Fibroblast of upper back skin (primary cell): ENCODE measurements at places on chromosomes 1 and 21.
A peak's percentile ranks its signal among the peaks of the same experiment; 100 is the strongest.

DNA sequence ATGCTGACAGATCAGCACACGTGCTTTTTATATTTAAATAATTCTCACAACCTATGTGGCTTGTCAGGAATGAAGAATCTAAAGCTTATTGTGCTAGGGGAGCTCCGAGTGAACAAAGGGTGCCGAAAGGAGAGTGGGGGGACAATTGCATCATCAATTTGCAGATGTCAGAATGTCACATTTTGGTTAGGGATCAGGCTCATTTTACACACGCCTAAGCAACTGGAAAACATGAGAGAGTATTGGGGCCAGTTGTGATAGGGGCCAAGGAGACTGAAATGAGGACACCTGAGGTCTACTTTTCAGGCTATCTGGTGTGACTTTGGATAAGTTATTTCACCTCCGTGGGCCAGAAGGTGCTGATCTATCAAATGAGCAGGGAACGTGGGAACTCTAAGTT is 31.8 kb downstream of the RUNX1 start:
- no peak for DNase-seq

DNA sequence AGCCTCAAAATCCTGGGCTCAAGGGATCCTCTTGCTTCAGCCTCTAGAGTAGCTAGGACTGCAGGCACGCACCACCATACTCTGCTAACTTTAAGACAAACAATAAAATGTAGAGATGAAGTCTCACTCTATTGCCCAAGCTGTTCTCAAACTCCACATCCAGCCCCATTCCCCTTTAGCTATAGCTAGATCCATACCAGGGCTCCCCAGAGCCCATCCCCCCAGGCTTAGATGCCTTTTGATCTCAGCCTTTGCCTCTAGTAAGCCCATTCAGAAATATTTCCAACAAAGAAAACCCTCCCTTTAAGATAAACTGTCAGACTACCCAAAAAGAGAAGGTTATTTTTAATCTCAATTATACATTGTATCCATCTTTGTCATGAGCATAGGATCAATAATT is 325.4 kb downstream of the CHRM3 start:
- DNase-seq, result no peak

GRCh38 chr1:92879316-92879968 is 47.6 kb downstream of the RPL5 start:
- DNase-seq, result no peak

DNA sequence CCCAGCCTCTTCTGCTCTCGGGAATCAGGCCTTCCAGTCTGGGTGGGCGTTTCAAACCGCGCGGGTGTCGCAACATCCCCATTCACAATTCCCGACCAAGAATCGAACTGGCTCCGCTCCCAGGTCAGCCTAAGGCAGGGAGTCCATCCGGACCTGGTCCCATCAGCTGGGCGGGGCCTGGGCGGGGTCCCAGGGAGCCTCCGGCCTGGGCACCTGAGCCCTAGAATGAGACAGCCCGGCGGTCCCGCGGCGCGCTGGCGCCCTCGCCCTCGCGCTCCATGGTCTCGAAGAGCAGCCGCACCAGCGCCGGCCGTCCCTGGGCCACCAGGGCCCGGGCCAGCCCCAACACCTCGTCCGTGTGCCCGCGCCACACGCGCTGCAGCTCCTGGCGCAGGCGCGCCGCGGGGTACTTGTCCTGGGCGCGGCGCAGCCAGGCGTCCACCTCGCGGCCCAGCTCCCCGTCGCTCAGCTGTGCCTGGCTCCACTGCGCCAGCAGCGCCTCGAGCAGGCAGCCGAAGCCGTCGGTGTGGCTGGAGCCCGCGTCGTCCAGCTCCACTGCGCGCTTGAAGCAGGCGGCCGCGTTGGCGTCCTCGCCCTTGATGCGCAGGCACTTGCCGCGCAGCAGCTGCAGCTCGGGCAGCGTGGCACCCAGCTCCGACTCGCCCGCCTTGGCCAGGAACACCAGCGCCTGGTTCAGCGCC is 16.9 kb upstream of the PARS2 start:
- no peak for DNase-seq

DNA sequence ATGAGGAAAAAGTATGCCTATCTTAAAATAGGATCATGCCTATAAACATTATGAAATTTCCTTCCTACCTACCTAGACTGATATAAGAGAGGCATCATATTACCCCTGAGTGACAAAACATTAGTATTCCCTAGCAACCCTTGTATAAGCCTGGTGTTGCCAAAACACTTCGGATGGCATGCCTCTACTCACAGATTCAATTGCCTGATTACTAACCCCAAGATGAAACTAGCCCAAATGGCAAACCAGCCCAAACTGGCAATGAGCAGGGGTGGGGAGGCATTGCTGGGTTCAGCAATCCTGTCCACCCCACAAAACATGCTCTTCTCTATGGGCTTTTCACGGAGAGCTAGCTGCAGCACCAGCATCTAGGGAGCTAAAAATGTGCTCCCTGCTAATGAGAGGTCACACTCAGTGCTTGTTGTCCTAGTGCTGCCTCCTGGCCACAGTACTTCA is 13.9 kb downstream of the PALMD start:
- DNase-seq, result no peak

- no peak for DNase-seq
Observed at GRCh38 chr1:24905979-24906720, 23.9 kb downstream of the RUNX3 start.

GRCh38 chr1:170967042-170967910 is 31.9 kb downstream of the MROH9 start:
- DNase-seq, result peak; percentile 60

DNA sequence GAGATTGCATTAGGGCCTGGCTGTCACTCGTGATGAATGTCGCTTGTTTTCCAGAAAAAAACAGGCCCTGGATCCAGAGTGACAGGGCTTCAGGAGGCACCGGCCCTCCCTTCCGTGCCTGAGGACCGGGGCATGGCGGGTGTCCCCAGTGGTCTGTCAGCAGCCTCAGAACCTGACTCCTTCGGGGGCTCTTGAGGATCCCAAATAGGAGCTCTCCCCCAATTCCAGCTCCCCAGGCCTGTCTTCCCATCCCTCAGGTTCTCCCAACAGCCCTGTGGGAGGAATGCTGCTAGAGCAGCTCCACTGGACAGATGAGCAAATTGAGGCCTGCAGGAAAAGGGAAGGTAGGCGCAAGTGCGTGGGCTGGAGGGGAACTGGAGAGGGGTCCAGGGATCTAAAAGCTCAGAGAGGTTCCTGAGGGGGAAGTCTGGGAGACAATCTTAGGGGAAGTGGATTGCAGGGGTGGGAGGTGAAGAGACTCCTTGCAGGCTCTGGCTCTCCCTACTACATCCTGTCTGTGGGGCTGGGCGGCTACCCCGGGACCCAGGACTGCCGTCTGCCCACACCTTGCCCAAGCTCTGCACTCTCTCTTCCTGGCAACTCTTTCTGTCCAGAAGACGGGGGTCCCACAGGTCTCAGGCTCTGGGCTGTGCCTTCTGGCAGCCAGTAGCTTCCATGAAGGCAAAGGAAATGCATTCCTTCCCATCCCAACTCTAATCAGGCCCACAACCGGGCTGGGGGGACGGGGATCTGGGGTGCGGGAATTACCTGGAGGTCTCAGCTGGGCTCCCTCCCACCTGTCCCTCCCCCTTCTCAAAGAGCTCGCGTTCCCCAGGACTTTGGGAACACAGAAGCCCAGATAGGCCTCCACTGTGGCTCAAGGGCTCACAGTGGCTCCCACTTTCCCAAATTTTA is 105.7 kb upstream of the CASZ1 start:
- DNase-seq, result no peak

- DNase-seq, result peak; percentile 13
Observed at GRCh38 chr1:152182431-152182830, 23.4 kb upstream of the RPTN start.

DNA sequence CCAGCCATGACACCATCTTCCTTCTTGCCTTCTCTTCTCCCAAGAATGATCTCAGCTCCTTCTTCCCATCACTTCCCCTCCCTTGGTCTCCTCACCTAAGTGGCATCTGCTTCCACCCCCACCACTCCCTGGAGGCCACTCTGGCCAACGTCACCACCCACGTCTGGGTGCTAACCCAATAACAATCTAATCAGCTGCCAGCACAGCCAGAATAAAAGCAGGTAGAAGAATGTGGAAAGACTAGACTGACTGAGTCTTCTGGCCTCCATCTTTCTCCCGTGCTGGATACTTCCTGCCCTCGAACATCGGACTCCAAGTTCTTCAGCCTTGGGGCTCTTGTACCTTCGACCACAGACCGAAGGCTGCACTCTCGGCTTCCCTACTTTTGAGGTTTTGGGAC is 245.3 kb upstream of the CSF3R start:
- DNase-seq, result no peak

DNA sequence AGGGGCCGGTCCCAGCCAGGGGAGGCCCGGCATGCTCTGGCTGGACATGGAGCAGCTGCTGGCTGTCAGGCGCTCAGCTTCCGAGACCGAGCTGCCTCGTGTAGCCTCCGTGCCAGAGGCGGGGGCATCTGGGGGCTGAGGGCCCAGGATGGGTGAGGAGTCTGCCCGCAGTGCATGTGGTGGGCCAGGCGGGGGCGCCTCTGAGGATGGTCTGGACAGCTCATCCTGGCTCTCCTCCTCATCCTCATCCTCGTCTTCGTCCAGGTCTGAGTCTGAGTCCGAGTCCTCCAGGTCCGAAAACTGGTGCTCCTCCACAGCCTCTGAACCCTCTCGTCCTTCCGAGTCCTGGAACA is 28.9 kb upstream of the EDN2 start:
- no peak for DNase-seq

GRCh38 chr1:183887826-183888819 is 83.2 kb downstream of the RGL1 start:
- DNase-seq, result peak; percentile 60

DNA sequence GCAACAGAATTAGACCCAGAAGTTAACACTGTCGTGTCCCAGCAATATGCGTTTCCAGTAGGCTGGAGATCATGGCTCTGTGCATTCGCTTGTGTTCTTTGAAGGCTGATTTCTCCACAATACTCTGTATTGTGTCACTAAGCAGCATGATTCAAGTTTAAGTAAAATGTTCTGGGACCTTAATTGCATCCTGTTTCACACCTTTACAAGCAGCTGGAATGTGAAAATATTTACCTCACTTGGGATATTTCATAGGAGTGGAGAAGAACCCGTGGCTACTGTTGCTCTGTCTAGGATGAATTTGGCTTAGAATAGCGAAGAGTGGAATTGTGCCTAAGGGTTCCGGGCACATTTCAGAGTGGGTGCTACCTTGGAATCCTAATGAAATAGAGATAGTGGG is 6.3 kb downstream of the PTGFRN start:
- DNase-seq, result no peak

- peak; percentile 97 for DNase-seq
Observed at GRCh38 chr1:30888391-30888790, 20.2 kb downstream of the SDC3 start.

- DNase-seq, result peak; percentile 32
Observed at GRCh38 chr1:170483051-170483450, 48.9 kb upstream of the GORAB start.

DNA sequence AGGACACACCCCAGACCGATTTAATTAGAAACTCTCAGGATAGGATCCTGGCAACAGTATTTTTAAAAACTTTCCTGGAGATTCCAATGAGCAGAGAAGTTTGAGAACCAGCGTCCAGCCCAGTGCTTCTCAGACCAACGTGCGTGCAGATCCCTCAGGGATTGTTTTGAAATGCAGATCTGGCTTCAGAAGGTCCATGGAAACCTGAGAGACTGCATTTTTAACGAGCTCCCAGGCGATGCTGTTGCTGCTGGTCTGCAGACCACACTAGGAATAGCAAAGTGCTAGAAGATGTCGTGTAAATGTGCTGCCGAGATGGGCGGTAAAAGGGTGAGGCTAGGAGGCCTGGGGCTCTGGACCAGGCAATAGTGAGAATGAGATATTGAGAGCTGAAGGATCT is 18.4 kb upstream of the CASQ1 start:
- DNase-seq, result no peak

- no peak for DNase-seq
Observed at GRCh38 chr21:45463871-45464270, 58.9 kb downstream of the COL18A1 start.

DNA sequence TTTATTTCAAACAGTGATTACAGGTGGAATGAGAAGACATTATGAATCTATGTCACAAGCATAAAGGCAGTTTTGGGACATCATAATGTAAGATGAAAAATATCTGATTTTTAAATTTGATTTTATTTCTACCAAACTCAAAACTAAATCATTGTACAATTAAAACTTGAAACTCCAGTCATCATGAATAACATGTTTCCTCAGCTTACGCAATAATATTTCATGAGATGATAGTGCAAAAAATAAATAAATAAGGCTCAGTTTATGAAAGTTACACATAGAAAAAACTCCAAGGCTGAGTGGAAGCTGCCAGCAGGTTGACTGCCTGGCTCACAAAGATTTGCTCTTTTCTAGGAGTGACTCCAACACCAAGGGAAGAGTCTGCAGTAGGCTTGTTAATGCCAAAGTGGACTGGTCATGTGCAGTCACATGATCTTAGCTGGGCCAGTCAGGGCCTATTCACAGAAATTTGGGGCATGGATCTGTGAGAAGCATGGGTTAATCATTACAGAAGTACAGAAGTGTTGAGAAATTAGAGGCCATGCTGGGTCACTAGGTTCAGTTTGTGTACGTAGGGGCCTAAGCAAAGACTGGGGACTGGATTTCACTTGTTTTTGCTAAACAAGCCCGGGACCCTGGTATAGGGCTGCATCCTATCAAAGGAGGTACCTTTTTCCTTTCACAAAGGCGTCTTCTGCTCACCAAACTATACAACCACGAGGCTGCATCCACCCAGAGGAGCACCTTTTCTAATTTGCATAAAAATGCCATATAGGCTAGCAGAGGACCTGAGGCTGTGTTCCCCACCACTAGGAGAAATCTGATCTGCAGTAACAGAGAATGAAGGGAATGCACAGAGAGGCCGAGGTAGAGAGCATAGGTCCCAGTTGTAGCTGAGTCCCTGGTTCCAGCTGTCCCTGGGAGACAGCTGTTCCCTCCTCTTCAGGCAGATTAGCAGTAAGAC is 4.9 kb upstream of the ABCA4 start:
- no peak for DNase-seq

DNA sequence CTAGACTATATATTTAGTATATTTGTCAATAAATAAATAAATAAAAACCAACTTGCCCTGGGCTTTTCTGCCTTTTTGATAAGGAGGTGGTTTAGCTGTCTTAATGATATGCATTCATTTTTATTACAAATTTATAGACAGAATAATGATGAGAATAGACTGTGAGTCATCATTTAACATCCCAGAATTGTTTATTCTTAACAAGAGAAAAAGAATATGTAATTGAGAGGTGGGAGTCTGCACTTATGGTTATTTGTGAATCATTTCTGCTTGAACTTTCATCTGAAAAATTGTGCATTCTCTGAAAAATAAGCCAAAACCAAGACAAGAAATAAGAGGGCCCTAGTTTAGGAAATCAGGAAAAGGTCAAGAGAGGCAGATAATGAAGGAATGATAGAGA is 326.2 kb downstream of the COL11A1 start:
- no peak for DNase-seq
